ENCODE measurements at places on chromosomes 5 and 9.

- no peak for DNase-seq
Observed at GRCh38 chr9:91489361-91489899, 65.8 kb upstream of the NFIL3 start.

GRCh38 chr5:111550282-111551020 is 38.1 kb upstream of the STARD4 start:
- DNase-seq, result peak; percentile 25

DNA sequence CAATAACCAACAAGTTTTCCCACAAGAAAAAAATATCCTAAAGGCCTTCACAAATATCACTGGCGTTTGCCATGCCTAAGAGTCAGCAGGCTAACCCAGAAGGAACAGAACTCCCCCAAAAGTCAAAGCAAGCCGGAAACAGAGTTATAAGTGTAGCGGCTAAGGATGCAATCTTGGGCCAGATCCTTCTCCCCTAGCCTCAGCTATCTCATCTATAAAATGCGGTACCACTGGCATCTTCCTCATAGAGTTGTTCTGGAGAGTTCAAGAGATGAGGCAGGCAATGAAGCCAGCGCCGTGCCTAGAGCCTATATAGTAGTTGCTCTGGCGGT is 632 bp downstream of the DPM2 start:
- DNase-seq, result no peak

DNA sequence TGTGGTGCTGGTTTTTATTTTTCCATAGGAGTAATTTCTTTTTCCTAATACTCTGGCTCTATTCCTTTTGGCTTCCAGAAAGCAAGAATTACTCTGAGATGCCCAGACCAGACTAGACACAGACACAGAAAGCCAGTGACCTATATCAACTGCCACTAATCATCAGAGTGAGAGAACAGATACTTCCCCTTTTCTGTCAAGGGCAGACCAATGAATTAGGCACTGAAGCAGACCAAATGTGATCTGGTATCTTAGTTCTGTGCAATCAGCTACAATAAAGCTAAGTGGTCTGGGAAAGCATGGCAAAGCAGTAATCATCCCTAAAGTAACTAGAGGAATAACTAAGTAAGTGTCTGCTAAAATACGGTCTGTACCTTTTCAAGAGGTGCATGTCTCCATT is 239.1 kb downstream of the ELAVL2 start:
- DNase-seq, result no peak

DNA sequence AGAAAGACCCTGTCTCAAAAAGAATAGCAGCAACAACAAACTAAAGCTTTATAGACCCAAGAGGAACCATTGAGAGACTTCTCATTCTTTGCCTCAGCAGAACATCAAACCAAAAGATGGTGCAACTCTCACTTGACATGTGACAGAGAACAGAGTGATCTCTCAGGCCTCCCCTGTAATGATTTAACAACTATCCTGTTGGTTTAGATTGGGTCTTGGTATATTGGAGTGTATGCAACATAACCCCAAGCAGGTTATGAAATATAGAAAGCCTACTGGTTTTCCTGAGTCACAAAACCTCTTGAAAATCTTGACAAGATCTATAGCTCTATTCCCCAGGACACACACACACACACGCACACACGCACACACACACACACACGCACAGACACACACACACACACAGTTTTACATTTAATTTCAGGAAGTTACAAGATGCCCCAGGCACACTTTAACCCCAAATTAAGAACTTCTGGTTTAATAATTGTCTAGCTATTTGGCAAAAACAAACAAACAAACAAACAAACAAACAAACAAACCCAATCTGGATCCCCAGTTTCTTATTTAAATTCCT is 6.5 kb upstream of the FGF1 start:
- no peak for DNase-seq

DNA sequence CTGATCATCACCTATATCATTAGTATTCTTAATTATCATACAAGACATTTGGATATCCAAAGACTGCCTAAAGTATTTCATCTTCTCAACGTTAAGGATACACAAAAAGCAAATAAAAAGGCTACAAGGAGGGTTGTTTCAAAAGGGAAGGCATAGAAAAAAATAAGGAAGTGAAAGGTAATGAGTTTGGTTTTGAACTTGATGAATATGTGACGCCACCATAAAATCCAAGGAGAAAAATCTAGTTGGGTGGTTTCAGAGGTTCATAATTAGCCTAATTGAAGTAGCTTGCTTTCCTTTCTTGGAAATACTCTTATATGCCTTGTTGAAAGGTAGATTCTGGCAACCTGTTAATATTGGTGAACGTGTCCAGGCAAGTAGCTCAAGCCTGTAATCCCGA is 96.1 kb upstream of the SGCD start:
- no peak for DNase-seq

GRCh38 chr5:82100303-82101077 is 128.7 kb downstream of the ATG10 start:
- DNase-seq, result no peak

GRCh38 chr9:107172979-107173347 is 110.1 kb upstream of the RAD23B start:
- DNase-seq, result no peak

- no peak for DNase-seq
Observed at GRCh38 chr9:130417602-130418001, 27.2 kb upstream of the ASS1 start.

DNA sequence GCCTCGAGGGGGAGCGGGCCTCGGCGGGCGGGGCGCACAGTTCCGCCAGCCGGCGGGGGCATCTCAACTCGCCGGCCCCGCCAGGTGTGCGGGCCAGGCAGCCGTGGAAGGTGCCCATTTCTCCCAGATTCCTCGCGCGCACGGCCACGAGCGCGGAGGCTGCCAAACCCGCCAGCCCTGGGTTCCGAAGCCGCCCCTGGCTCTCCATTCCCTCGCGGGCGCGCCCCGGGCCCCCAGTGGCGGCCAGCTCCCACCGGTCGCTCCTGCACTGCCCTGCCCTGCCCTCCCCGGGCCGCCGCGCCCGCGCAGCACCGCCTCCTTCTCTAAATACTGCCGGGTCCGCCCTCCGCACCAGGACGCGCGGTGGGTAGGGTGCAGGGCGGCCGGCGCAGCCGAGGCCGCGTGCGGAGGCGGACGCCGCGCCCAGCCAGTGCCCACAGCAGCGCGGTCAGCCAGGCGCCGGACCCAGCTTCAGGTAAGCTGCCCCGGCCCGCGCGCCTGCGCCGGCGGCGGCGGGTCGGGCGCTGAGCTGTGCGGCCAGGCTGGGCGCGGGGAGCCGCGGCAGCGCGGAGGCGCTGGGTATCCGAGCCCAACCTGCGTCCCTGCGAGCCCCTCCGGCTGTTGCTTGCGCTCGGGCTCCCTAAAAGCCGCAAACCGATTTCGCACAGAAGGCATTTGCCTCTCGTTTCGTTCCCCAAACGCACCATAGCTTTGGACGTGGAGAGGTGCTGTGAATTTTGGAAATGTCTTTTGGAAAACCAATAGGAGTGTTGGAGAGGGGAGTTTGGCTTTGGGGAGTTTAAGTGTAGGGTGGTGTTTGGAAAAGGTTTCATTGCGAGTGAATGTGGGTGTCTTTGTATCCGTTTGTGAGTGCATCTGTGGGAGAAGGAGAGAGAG is at the start of gene TMEM171:
Gene TMEM171 (plus strand): TSS at position 354 of the 897 bp plus-strand sequence. CDS start 2,799 bp downstream, outside the sequence.
- DNase-seq, result no peak

DNA sequence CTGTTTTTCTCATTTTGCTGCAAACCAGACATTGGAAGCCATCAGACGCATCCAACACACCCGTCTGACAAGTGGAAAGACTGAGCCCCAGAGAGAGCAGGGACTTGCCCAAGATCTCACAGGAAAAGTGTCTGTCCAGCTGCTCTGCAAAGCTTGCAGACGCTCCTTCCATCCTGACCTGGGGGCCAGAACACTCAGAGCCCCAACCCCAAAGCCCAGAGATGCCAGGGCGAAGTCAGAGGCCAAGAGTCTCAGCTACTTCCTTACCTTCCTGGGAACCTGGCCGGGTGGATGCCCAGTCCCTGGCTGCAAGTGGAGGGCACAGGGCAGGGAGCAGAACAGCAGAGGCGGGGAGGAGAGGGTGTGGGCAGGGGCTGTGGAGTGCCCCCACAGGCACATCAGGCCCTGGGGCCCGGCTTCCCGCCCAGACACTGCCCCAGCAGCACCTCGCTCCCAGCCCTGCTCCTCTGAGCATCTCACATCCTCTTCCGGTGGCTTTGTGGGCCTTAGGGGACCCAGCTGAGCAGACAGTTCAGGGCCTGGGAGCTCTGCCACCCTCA is 9.7 kb upstream of the RALGDS start:
- peak; percentile 65 for DNase-seq

DNA sequence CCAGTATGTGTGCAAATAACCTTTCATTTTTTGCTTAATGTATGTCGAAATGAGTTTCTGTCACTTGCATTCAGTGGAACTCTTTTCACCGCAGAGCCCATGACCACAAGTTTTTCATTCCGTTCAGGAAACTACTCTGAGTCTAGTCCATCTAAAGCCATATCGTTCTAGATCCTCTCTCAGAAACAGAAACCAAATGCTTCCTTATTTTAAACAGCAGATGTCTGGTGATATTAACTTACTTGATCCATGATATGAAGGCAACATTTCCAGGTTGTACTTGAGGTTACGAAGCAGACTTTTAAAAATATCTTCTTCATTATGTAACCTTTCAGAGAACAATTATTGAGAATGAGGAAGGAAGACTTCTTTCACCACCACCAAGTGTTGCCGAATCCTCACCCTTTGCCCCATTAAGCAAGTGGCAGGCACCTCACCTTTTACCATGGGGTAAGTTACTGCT is 72.4 kb upstream of the GNAQ start:
- no peak for DNase-seq

DNA sequence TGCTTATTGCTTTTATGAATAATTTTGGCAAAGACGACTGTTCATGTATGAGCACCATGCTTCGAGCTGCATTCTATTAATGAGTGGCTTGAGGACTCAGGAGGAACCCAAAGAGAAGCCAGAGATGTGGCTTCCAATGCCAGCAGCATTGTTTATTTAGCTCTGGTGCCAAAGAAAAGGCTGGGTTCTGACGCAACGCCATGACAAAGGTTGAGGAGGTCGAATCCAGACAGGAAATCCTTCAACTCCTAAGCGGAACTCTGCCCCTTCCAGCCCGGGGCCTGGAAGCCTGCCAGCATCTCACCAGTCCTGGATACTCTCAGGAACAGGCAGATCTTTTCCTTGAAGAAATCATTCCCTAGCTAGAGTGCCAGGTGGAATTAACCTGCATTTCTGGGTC is 104.4 kb downstream of the ARHGAP26 start:
- no peak for DNase-seq

DNA sequence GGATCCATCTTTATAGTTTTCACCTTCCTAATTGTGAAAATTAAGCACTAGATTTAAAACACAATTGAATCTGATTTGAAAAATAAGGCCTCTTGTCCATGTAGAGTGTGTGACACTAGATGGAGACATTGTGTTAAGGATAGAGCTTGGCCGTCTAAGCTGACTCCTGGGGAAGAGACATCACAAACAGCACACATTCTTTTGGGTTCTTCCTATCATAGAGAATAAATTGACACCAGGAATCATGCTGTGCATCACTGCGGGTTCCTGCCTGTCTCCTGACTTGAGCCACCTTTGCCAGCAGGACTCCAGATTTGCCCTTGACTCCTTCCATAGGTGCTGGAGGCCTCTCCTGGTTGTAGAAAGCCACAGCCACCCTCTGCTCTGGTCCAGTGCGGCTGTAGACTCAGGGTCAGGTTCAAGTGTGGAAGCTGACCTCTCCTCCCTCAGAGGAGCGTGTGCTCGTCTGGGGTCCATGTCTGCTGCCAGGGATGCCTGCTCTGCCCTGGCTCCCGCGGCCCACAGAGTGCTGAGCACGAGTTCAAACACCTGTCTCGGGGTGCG is 11.2 kb downstream of the ROPN1L start:
- DNase-seq, result no peak

GRCh38 chr9:121196389-121196788 is 5.3 kb downstream of the RAB14 start:
- DNase-seq, result no peak

All from T-helper 22 cell (primary cell).